ENCODE measurements at places on chromosomes 7 and 10. TPM values are rescaled to one million over a fixed set of nuclear protein-coding genes. Genes with fewer than 3 reads are reported as not detected.

- DNase-seq, result no peak
Observed at GRCh38 chr7:18903695-18904094, 213.7 kb downstream of the TWIST1 start.

- peak; percentile 98 for DNase-seq
Observed at GRCh38 chr7:91264046-91264923, at the start of gene FZD1. TSS of gene FZD1 (plus strand) at chr7:91264433. CDS start at chr7:91264881, 448 bp downstream.

- no peak for DNase-seq
Observed at GRCh38 chr7:139075871-139076686, 33.4 kb downstream of the ZC3HAV1 start.

- DNase-seq, result peak; percentile 94
Observed at GRCh38 chr10:72679838-72680241, 12.1 kb upstream of the MCU start.

- DNase-seq, result no peak
Observed at GRCh38 chr10:18738835-18739234, 79.6 kb downstream of the ARL5B start.

GRCh38 chr7:137757146-137757925, 89.4 kb downstream of the DGKI start:
- no peak for DNase-seq

DNA sequence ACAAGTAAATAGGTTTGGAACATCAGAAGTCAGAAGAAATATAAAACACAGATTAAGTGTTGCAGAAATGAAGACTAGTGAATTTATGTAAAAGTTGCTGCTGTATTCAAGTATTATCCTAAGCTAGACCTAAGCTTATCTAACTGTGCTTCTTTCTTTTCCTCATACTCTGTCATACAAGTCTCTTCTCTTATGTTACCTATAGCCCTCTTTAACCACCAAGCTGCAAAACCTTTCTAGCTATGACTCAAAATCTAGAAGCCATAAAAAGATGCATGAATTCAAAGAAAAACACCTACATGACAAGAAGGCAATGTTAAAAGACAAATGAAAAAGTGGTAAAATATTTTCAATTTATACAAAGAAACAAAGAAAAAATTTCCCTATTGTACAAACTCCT, 23.0 kb downstream of the DENND11 start:
- no peak for DNase-seq

- DNase-seq, result no peak
Observed at GRCh38 chr10:126659750-126660149, 10.7 kb downstream of the C10orf90 start.

DNA sequence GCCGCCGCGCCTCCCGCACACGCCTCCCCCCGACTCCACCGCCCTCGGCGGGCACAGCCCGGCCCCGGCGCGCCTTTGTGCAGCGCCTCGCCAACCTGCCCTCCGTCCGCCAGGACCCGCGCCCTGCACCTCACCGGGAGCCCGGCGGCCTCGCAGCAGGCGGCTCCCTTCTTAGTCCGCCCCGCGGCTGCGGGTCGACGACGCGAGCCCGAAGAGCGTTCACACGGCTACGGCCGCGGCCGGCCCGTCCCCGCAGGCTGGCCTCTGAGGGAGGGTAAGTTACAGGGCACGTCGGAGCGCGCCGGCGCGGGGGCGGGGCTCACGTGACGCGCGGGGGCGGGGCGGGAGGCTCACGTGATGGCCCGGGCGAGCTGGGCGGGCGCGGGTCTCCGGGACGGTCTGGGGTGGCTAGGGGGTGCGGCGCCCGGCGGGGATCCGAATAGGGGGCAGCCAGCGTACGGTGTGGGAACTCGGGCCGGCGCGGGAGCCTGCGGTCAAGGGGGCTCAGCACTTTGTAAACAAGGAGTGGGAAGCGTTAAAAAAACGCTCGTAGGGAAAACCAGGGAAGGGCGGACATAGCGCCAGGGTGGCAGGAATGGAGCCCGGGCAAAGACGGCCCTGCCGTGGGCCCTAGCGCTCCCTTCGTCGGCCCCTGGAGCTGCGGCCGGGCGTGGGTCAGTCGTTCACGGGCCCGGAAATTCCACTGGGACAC, at the start of gene ARHGAP12:
TSS of gene ARHGAP12 (minus strand) at position 283 of the 712 bp plus-strand sequence. CDS start 19,976 bp downstream, outside the sequence.
- DNase-seq, result peak; percentile 76

- DNase-seq, result peak; percentile 61
Observed at GRCh38 chr10:29634764-29635625, at the start of gene SVIL. TSS of gene SVIL (minus strand) at chr10:29634971. CDS start at chr10:29555058, 79,913 bp downstream.

CDHR3 gene
- polyA plus RNA-seq, result 36.0 TPM

GRCh38 chr10:84298057-84298456, 30.3 kb upstream of the CCSER2 start:
- no peak for DNase-seq

DNA sequence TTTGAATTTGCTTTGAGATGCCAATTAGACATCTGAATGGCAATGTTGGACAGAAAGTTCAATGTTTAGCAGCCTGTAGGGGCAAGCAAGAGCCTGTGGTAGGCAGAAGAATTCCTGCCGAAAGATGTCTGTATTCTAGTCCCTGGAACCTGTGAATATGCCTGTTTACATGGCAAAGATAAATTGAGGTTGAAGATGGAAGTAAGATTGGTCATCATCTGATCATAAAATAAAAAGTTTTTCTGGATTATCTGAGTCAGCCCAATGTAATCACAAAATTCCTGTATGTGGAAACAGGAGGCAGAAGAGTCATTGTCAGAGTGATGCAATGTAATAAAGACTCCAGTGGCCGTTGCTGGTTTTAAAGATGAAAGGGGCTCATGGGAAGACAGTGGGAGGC, 430.5 kb downstream of the MDFIC start:
- no peak for DNase-seq

MMD2 gene
- polyA plus RNA-seq, result 0.24 TPM

DNA sequence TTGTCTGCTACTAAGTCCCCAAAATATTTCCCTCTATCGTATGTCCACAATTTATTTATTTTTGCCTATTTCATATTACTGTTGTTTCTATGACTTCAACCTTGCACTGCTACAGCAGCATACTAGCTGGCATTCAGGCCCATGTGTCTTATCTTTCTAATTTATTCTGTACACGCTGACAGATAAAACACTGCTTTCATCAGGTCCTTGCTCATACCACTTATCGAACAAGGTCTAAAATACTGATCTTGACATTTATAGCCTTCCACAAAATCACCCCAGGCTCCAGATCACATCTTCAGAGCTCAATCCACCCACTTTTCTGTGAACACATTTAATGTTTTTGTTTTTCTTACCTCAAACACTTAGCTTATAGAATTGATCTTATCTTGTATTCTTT, 374.6 kb downstream of the THSD7A start:
- no peak for DNase-seq

DNA sequence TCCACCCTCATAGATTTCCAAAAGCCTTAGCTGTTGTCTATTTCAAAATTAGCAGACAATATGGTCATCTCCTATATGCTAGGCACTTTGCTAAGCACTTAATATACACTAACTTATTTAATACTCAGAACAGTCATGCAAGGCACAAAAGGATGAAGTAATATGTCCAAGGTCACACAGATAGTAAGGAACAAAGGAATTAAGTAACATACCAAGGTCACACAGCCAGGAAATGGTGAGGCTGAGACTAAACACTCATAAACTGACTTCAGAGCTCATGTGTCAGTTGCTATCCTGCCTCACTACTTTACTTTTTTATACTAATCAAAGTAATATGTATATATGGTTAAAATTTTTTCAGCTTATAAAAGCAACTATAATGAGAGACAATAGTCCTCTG, 23.6 kb upstream of the HIBADH start:
- DNase-seq, result no peak

ZNF736 gene
- polyA plus RNA-seq, result 13.0 TPM

DNA sequence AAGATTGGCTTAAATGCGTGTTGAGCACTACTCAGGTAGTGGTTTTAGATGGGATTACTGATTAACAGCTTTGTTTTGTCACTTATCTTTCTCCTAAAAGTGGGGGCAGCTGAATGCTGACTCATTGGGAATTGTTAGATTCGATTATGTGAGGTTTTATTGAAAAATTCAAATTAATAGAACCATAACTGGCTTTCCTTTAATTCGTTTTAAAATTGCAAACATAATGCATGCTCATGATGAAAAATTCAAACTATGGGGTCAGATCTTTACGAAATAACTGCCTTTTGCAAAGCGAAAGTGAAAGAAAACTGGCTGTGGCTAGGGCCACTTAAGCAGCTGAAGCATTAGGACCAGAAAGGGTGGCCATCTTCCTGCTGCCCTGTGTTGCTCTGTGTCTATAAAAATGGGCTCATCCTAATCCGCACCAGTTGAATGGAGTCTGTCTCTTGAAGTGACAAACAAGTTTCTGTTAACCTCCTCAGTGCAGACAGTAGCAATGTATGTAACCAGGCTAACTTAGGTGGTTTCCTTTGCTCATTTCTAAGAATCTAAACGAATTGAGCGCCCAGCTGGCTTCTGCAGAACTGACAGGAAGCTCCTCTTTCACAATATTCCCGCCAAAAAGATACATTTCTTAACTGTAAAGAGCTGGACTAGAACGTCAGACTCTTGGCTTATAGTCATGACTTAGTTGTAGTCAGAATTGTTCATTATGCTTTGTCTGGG, 27.8 kb downstream of the DENND10 start:
- peak; percentile 36 for DNase-seq

DNA sequence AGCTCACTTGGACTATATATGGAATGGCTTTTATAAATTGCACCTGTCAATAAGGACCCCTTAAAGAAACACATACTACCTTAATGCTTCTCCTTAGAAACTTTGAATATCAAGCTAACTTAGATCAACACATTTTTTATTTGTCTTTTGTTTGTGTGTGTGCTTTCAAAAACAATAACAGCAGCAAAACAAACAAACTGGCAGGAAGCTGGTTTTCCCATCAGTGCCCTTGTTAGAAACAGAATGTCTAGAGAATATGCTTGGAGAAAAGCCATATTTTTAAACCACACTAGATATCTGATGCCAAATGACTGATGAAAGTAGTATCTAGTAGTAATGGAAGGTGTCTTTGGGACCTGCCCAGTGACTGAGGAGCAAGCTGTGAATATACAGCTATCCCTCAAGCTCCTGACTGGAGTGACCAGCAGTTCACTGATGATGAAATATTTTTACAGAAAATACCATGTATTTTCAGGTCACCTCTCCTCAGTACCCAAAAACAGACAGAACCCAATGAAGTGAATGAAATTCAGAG, 1.0 kb downstream of the PDE1C start:
- DNase-seq, result no peak

- no peak for DNase-seq
Observed at GRCh38 chr10:96289218-96289910, 14.9 kb upstream of the DNTT start.

PKD1L1 gene
- polyA plus RNA-seq, result 1.0 TPM

DNA sequence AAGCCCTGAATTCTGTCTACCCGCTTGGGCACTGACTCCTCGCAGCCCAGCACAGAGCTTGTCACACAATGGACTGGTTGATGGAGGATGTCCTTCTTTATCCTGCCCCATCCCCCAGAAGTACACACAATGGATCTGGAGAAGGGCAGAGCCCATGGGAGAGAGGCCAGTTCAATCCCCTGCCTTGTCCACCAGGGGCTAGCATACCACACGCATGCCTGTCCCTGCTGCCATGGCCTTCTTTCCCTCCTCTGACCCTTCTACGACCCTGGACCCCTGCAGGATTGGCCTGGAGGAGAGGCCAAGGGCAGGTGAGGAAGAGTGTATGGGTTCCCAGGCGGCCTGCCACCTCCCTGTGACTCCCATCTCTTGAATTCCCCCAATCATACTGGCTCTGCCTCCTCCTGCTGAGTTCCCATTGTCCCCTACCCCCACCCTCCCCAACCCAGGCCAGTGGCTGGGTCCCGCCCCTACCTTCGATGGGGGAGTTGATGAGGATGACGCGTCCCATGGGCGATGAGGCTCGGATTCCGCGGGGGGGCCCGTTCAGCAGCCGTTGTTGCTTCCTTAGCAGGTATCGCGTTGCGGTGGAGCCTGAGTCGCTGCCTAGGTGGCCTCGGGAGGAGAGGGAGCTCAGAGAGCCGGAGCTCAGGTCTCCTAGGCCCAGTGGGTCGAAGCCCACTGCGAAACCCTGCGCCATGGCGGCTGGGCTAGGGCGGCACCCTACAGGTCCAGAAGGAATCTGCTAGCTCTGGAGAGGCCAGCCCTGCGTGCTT, 1.2 kb downstream of the PDZD7 start:
- no peak for DNase-seq

PNLIPRP1 gene
- 0.63 TPM for polyA plus RNA-seq

GRCh38 chr7:34755008-34755407, 97.0 kb downstream of the NPSR1 start:
- no peak for DNase-seq
